ENCODE measurements at places on chromosomes 5 and 9.
A peak's percentile ranks its signal among the peaks of the same experiment; 100 is the strongest.

DNA sequence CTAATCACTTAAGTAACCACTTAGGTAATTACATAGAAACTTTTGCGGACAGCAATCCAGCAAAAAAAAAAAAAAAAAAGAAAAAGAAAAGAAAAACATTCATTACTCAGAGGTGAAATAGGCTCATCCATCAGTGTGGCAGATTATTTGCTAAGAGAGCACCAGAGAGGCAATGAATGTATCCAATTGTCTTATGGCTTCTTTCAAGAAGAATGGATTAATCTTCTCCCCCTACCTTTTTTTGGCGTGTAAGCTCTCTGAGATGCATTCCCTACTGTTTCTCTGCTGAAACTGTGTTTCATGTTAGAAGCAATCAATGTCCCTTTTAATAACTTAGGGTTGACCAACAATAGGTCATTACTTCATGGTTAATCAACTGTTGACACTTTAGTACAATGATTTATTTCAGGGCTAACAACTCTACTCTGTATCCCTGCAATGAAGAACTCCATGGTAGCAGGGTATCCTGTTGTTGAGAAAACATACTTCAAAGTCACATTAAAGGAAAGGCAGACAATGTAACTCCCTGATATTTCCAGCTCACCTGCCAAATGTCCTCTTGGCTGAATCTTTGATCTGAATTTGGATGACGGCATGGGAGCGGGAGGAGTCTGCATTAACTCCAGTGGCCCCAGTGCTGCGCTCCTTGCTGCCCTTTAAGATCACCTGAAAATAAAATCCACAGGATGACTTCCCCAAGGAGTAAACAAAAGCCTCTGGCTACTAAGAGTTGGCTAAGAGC lies 57.6 kb downstream of the KIF24 start:
- DNase-seq = no peak

DNA sequence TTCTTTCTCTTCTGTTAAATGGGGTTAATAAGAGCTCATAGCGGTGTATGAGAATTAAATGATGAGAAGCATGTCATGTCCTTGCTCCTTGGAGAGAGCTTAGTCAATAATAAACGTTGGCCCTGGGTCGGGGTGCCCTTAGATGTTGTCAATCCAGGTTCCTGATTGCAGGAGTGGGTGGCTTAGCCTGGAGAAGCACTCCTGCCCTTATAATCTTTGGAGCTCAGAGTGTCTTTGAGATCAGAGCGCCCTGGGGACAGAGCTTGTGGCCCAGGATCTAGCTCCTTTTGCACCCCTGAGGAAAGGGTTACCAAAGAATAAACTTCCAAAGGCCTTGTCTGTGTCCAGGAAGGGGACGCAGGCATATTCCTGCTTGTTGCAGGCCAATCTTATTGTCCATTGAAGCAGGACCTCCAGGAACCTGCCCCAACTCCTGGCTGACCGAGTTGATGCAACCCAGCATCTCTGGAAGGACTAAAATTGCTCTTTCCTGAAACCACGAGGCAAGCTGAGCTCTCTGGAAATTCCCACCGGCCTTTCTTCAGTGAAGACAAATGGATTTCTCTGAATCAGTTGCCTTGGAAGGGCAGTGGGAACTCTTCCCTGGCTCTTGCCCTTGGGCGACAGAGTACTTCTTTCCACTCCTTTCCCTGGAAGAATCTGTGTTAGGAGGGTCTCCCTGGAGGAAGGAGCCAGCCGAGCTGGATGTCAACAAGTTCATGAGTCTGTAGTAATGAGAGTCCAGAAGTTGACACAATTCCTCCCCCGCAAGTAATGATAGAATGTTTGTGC lies 6.4 kb upstream of the AMBP start:
- no peak for DNase-seq

DNA sequence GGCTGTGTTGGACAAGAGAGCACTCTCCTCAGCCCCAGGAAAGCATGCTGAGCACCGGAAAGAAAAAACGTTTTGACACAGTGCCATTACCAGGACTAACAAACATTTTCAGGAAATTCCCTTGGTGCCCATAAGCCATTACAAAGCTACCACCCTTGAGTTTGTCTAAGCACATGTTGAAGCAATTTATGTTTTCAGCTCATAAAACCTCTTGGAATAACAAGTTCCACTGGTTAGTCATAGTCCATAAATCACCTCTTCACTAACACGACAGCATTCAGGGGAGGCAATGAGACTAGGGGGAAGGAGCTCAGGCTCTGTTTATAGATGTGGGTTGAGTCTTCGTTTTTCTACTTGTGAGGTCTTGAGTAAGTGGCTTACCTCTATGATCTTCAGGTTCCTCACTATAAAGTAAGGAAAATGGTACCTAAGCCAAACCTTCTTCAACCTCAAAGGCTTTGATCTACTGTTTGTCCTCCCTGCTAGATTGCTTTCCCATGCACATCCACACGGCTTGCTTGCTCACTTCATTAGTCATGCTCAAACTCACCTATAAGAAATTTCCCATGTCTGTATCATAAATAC lies 65.4 kb downstream of the DRD1 start:
- DNase-seq = no peak

GRCh38 chr5:32933692-32934091 lies 222.6 kb downstream of the NPR3 start:
- no peak for DNase-seq

DNA sequence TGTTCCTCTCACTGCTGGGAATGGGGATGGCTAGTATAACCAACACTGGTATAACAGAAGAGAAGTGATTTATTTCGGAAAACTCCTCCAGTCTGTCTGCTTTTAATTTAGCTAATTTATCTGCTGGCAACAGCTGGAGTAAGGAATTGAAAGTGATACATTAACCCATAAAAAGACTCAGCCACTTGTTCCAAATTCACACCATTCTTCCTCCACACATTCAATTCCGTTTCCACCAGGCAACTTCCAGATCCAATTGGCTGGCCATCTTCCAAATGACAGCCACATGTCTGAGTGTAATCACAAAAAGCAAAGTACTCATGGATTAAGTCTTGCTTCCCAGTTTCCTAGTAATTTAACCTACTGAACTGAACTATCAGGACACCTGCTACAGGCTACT lies 77.1 kb upstream of the RETREG1 start:
- no peak for DNase-seq

DNA sequence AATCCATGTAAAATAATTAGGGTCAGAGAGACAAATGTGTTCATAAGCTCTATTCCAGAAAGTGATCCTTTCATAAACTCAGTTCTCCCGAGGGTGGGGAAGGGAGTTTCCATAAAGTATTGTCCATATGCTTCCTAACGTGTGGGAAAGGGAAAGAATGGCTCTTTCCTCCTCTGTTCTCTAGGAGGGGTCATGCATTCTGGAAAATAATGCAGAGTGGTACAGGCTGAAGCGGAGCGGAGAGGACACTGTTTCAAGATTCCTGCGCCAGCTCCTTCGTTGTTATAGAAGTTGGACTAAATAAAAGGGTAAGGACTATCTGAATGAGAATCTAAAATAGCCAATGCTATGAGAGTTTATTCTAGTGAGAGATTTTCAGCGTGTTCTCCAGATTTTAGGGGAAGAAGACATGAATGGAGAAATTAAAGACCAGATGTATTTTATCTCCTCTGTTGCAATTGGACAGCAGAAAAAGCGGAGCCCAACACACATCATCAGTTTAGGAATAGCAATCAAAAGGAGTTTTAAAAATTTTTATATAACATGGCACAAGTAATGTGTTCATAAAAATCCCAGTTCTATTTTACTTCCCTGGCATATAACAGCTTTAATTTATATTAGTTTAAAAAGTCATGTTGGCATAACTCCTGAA lies 166.9 kb upstream of the MPDZ start:
- DNase-seq = no peak

- DNase-seq = no peak
Observed at GRCh38 chr9:18610956-18611355, 137.0 kb downstream of the ADAMTSL1 start.

GRCh38 chr9:36486933-36487481 lies 85.7 kb upstream of the MELK start:
- peak; percentile 54 for DNase-seq

Measured in CD4-positive, alpha-beta T cell treated with Interleukin-12 subunit alpha and Interleukin-12 subunit beta, for 1 hour (primary cell).